Stomach (tissue), 19 donors: ENCODE measurements at places on chromosomes 4 and X. TPM values are rescaled to one million over a fixed set of nuclear protein-coding genes. Genes with fewer than 3 reads are reported as not detected.

DNA sequence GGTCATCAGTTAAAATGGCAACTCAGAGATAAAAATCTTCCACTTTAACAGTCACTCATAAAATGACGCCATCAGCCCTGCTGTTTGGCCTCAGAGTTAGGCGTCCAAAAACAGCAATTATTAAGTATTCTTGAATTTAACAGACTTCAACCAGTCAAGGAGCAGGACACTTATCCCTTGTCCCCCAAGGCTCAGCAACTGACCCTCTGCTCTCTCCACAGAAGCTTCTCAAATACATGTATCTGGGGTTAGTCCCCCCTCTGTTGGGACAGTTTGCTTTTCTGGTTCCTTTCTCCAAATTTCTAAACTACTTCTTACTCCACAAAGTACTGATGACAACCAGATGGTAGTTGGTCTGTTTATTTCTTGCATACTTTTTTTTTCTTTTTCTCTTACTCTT is 54.4 kb downstream of the SOD3 start:
- peak overlapping the region; percentile 69 for H3K27ac ChIP-seq
- no peak overlapping the region for H3K4me3 ChIP-seq
- H3K4me1 ChIP-seq = no peaks in the 10 kb centered on the region

- no peak overlapping the region for H3K27ac ChIP-seq
- no peak overlapping the region for H3K4me3 ChIP-seq
- no peaks in the 10 kb centered on the region for H3K4me1 ChIP-seq
- DNase-seq = no peak
- no peaks in the 10 kb centered on the region for H3K36me3 ChIP-seq
- H3K27me3 ChIP-seq = no peaks in the 10 kb centered on the region
Measured at GRCh38 chr4:177489471-177490246, 47.4 kb upstream of the AGA start.

- no peak for DNase-seq
- H3K4me1 ChIP-seq = peaks cover 13% of the 10 kb centered on the region
- no peak overlapping the region for H3K27ac ChIP-seq
- no peaks in the 10 kb centered on the region for H3K27me3 ChIP-seq
Measured at GRCh38 chr4:150126864-150127203, 48.6 kb downstream of the DCLK2 start.

Gene SPOCK3
- 0.33 TPM for polyA plus RNA-seq

DNA sequence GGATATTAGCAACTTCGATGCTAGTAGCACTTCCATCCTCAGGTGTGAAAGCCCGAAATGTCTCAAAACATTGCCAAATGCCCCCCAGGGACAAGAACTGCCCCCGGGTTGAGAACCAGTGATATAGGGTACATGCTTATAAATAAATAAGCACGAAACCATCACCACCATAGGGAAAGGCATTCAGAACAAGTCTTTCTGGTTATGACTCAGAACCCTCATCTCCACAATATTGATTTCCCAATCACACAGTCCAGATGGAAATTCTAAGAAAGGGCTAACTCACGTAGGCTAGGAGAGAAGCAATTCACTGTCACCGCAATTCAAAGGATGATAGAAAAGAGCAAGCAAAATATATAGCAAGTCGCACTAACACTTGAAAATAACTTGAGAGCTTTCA is 84.8 kb downstream of the ANOS1 start:
- H3K27ac ChIP-seq = no peak overlapping the region
- no peaks in the 10 kb centered on the region for H3K4me1 ChIP-seq
- H3K4me3 ChIP-seq = no peak overlapping the region
- H3K27me3 ChIP-seq = no peaks in the 10 kb centered on the region
